ENCODE measurements at places on chromosomes 2 and 18.

DNA sequence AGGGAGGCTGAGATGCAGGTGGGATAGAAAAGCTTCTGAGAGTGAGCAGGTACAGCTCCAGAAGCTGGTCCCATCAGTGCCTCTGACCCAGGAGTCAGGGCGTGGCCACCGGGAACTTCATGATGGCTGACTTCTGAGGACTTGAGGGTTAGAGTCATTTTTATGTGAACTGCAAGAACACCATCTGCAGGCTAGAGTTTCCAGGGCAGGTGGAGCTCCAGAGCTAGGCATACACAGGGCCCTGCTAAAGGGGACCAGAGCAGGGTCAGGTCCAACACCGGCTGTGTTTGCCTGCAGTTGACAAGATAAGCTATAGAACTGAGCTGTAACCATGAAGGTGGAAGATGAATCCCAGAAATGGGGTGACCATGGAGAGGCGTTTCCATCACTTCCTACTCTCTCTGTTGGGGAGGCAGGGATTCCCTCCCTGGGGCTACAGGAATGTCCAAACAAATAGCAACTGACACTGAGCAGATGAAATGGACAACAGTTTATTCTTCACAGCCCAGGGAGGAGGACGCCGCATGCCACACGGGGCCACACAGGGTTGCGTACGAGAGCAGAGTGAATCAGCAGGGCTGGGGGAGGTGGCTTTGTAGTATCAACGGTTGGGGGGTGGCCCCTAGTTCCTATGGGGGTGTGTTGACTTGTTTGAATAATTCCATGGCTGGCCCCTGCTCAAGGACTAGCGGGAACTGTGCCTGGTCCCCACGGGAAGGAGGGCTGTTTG is 77.6 kb upstream of the ZNF516 start:
- DNase-seq: no peak

DNA sequence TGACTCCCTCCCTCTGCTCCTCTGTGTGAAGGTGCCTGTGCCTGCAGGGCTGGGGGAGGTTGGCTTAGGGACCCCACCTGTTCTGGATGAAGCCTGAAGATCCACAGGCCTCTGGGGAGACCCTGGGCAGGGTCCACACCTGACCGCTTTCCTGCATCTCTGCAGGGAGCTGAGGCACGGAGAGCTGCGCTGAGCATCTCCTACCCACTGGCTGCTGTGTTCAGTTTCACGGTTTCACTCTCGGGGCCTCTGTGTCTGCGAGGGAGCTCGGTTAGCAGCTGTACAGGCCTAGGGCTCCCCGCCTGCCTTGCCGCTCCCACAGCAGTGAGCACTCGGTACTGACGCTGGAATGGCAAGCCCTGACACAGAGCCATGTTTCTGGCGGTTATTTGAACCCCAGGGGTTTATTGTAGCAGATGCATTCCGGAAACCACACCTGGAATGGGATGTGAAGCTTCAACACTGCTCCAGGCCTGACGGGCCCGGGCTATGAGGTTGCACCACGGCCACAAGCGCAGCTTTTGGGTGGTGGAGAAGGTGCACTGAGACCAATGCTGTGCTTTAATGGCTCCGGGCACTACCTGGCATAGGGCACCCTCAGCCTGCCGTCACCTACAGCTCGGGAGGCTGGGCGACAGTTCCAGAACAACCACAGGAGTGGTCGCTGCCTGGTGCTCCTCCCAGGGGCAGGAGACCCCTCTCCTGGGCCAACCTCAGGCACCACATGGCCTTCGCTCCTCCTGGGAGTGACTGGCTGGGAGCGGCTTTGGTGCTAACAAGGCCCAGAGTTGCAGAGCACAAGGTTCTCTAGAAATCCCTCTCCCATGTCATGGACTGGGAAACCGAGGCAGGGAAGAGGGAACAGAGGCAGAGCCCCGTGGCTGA is 257.9 kb downstream of the NDUFA10 start:
- no peak for DNase-seq

GRCh38 chr2:9654452-9655100 is 23.8 kb upstream of the YWHAQ start:
- no peak for DNase-seq

- no peak for DNase-seq
Measured at GRCh38 chr2:65638443-65638842, 206.0 kb upstream of the SPRED2 start.

GRCh38 chr2:10161206-10161931 is 38.8 kb downstream of the RRM2 start:
- no peak for DNase-seq

- DNase-seq: peak; percentile 92
Measured at GRCh38 chr2:127049927-127050802, 56.8 kb downstream of the BIN1 start.

- no peak for DNase-seq
Measured at GRCh38 chr18:6960656-6961055, 156.9 kb downstream of the LAMA1 start.

GRCh38 chr2:241703032-241703604 is 1.3 kb downstream of the ING5 start:
- DNase-seq: no peak

DNA sequence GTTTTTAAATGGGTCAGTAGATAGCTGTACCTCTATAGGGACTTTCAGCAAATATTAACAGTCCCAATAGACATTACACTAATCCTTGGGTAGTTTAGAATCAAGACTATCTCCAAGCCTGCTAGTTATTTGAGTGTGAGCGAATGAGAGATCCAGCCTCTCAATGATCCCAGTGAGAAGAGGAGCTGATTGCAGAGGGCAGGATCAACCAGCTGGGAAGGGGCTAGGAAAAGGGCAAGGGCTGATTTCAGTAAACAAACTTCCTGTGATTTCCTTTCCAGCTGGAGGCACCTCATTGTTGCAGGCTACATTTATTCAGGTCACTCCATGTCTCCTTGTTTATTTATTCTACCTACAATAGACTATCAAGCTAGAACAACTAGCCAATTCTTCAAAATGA is 84.1 kb upstream of the CTNNA2 start:
- DNase-seq: no peak

- DNase-seq: no peak
Measured at GRCh38 chr2:237432484-237433092, 18.6 kb upstream of the COL6A3 start.

- peak; percentile 10 for DNase-seq
Measured at GRCh38 chr2:142868229-142868762, 9.2 kb upstream of the KYNU start.

GRCh38 chr18:63869374-63869773 is 18.1 kb upstream of the SERPINB2 start:
- DNase-seq: no peak

DNA sequence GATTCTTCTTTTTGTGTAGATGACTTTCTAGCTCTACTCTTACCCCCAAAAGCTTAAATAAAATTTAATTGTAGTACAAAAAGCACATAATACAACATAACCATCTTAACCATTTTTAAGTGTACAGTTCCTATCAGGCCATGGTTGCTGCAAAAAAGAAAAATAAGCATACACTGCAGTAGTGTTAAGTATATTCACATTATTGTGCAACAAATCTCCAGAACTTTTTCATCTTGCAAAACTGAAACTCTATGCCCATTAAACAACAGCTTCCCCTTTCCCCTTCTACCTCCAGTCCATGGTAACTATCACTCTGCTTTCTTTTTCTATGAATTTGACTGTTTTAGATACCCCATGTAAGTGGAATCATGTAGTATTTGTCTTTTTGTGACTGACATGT is 18.1 kb downstream of the PPM1B start:
- no peak for DNase-seq

DNA sequence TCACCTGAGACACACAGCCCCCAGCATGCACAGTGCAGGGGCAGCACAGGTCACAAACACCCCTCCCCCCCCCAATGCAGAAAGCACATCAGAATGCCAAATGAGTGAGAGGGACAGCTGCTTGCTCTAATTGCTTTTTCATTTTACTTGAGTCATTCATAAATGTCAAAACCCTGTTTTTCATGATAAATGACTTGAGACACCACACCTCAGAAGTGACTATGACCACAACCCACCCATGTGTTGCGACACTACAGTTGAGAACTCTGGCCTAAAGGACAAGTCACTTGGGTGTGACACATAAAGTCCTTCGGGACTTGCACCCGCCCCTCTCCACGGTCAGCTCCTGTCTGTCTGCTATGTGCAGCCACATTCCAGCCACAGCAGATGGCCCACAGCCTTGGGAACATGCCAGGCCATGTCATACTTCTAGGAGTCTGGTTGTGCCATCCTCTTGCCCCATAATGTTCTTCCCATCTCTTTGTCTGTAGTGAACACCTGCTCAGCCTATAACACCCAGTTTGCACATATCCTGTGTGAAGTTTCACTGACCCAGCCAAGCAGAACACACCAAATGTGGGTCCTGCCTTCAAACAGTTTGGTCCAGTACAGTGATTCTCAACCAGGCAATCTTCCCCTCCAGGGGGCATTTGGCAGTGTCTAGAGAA is 30.2 kb upstream of the RIOK3 start:
- no peak for DNase-seq

GRCh38 chr18:41059126-41059415 is 896.0 kb upstream of the PIK3C3 start:
- no peak for DNase-seq

DNA sequence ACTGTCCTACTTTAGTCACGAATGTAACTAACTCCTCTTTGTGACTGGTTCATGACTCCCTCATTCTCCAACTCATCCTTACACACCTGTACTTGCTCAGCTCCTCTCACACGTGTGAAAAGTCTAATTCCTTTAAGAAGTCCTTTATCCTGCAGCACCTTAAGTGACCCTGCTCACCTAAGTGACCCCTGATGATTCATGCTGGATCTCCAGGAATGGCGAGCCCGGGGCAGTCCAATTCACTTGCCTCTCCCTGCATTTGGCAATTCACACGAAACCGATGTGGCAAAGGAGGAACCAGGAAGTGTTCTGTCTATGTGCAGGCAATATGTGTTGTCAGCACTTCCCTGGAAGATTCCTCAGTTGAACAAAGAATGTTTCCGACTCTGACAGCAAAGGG is 189.8 kb upstream of the NABP1 start:
- no peak for DNase-seq

- DNase-seq: no peak
Measured at GRCh38 chr2:231866450-231866849, 59.7 kb downstream of the NPPC start.

- DNase-seq: no peak
Measured at GRCh38 chr18:56423626-56424025, 214.8 kb downstream of the TXNL1 start.

All from D341Med (cell line).